ENCODE measurements at places on chromosomes 13 and 19. TPM values are rescaled to one million over a fixed set of nuclear protein-coding genes. Genes with fewer than 3 reads are reported as not detected.

SOX21 gene
- total RNA-seq: not detected

NPAS1 gene
- 0.28 TPM for total RNA-seq

RAB3A gene
- total RNA-seq: 3.1 TPM

ICAM4 gene
- total RNA-seq: 1.5 TPM

SYNGR4 gene
- total RNA-seq: not detected

ADGRE1 gene
- not detected for total RNA-seq

OR7A17 gene
- not detected for total RNA-seq

ZNF439 gene
- total RNA-seq: 6.0 TPM

HSD17B14 gene
- 6.8 TPM for total RNA-seq

CEACAM4 gene
- not detected for total RNA-seq

IL27RA gene
- 1.7 TPM for total RNA-seq

PLK5 gene
- total RNA-seq: not detected

FFAR3 gene
- 0.14 TPM for total RNA-seq

ODAD3 gene
- 0.28 TPM for total RNA-seq

DHRS12 gene
- 4.3 TPM for total RNA-seq

CEACAM16 gene
- total RNA-seq: not detected

ZNF814 gene
- 3.4 TPM for total RNA-seq

ATP4A gene
- total RNA-seq: not detected

ZSCAN1 gene
- total RNA-seq: not detected

PSG2 gene
- total RNA-seq: not detected

RFPL4AL1 gene
- total RNA-seq: not detected

Data from smooth muscle cell of bladder (primary cell).